ENCODE measurements at places on chromosomes 6 and 20.

DNA sequence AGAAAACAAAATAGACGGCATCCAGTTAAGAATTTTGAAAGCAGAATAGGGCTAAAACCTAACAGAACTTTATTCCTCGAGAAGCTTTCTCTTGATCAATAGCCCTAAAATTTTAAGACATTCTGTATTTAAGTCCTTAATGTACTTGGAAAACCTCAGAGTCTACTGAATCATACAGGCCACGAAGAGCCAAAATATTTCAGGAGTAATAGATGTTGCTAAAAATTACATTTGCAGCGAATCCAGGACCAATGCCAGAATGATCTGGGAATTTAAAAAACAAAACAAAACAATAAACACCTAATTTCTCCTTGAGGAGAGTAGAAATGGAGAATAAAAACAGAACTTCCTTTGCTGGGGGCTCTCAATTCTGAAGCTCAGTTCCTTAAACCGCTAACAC, 23.3 kb downstream of the ATXN1 start:
- peak; percentile 45 for DNase-seq

DNA sequence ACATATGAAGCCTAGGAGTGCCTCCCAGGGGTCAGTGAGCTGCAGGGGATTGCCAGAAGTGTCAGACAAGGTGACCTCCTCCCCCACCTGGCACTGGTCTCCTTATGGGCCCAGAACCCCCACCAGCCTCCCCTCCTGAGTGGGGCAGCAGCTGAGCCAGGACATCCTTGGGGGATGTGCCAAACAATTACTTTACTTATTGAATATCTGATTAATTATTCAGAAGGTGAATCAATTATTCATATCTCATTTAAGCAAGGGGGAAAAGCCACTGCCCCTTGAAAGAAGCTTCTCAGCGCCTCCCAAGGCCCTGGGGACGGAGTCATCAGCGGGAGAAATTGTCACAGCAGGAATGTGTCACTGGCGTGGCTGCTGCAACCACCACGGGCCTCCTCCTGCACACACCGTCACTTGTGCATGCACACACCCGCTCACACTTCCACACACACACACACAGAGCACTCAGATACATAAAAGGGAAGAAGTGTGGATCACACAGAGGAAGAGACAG, 123.4 kb upstream of the MAFB start:
- no peak for DNase-seq

GRCh38 chr20:49043000-49043399, 3.1 kb upstream of the CSE1L start:
- no peak for DNase-seq

DNA sequence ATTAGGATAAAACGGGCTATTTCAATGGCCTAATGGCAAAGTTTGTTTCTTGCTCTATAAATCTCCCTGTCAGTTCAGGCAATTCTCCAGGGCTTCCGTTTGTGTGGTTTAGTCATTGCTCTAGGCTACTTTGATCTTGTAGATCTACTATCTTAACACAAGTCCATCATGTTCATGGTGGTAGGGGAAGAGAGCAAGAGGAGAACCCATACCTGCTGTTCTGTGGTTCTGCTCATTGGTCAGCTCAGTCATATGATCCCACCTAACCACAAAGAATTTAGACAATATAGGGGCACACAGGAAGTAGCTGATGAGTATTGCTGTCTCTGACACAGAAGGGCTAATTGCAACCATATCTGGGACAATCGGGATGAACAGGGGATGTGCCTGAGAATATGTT, 4.9 kb upstream of the DEK start:
- DNase-seq: peak; percentile 42

DNA sequence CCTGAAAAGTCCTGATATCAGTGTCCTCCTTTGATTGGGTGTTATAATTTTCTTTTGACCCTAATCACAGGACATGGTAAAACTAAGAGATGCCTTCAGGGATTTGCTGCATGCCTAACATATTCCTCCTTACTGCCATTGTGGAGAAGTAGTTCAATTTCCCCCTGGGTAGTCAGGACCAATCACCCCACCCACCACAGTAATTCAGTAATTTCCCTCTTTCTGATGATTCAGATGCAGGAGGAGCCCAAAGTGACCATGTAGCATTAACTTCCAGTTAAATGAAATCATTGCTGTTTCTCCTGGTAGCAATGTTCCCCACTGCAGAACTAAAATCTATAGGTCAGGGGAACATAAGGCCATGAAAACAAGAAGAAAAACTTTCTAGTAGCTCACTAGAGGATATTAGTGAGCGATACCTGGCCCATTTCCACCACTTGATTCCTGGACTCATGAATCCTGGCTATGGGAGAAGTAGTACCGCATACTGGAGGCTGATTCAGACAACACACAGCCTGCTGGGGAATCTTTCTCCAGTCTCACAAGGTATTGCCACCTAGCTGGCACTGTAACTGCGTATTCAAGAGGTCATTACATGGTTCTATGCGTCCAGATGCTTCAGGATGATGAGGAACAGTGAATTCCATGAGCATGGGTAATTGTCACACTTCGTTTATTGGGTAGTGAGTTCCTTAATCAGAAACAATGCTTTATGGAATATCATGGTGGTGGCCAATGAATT, 561.2 kb downstream of the HAO1 start:
- DNase-seq: no peak

GRCh38 chr6:3535776-3536435, 79.1 kb upstream of the SLC22A23 start:
- DNase-seq: no peak

- no peak for DNase-seq
These were observed 106.3 kb downstream of the PREX1 start for GRCh38 chr20:48721324-48722001.

DNA sequence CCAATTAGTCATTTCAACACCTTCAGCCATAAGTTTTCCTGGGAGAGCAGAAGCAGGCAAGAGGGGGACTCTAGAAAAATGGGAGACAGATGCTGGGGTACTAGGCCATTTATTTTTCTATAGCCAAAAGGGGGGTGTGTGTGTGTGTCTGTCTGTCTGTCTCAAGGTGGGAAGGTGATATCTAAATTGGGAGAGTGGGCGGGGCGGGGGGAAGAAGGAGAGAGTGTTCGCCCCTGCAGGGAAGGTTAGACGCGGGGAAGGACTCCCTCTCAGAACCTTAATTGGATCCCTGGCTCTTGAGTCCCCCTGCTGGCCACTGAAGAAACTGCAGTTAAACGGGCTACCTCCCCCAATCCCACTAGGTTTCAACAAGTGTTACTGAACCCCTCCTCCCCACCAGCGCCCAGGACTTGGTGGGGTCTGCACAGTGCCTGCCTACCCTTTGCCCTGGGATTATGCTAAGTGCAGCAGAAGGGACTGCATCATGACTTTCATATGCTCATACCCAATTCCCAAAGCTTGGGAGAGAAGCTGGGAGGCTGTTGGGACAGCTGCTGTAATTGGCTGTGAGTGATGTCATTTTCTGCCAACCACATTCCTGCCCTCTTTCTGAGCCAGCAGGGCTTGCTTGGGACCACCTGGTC, 45.8 kb downstream of the FOXP4 start:
- peak; percentile 59 for DNase-seq

DNA sequence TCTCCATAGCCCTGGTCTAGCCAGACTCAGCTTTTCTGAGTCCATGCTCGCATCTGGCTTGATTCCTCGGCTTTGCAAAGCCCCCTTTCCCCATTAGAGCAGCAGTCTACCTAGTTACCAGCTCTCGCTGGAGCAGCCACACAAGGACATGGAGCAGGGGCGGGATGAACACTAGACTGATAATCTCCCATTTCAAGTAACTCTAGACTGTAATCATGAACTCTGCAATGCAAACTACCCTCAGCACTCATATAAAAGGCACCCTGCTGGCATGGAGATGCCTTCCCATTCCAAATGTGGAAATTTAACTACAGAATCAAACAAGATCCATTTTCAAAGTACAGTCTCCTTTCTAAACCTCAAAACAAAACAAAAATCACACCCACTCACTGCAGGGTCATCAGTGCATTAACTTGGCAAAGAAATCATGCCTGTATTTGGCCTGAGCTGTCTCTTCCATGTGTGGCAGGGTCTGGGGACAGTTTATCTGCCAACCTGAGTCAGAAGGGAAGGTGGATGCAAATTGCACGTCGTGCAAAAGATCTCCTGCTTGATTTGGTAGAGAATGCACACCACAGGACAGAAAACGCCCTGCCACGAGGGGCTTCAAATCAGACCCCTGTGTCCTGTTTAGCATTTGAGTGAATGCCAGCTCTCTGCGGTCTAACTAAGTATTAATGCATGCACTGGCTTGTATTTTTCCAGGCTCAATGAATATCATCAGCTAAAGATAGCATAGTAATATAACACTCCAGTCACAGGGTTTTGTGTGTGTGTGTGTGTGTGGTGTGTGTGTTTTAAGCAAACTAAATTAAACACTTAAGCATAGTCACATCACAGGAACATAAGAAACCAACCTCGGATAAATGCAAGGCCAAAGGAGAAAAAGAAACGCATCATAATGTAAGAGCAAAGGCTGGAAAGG, 85.3 kb downstream of the MYLK4 start:
- DNase-seq: peak; percentile 3

DNA sequence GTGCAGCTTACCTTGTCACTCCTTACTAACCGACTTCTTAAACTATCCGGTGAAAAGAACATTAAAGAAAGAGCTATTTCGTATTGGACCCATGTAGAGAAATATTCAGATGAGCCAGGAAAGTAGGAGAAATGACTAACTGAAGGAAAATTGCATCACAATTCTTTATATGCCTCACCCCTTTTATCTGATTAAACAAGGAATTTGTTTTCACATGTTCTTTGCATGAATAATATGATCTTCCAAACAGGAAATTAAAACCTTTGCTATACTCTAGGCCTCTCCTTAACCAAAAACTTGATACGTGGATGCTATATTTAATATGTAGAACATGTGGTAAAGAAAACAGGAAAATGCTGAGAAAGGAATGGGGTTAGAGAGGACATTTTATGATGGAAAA, 41.9 kb upstream of the LRRC1 start:
- peak; percentile 72 for DNase-seq

- DNase-seq: no peak
These were observed 936 bp upstream of the TMX4 start for GRCh38 chr20:8020314-8021079.

GRCh38 chr6:111872401-111873177, 663 bp downstream of the FYN start:
- DNase-seq: peak; percentile 55
